ENCODE measurements at places on chromosomes 7 and 10.

GRCh38 chr7:22561321-22561811, 61.4 kb upstream of the STEAP1B start:
- no peak for DNase-seq

GRCh38 chr7:2431260-2431867, 28.0 kb downstream of the CHST12 start:
- no peak for DNase-seq

DNA sequence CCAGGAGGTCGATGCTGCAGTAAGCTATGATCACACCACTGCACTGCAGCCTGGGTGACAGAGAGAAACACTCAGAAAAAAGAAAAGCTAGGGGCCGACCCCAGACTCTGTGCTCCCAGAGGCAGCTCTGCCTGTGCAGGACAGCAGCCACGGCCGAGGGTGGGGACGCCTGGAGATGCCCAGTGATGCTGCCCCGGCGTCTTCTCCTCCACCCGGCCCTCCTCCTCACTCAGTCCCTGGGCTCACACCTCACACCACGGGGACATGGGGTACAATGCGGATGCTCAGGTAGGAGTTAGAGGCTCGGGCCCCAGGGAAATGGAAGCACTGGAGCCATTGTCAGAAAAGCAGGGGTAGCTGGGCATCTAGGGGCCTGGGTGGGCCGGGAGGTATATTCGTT, 46.3 kb upstream of the ELFN1 start:
- DNase-seq: no peak

DNA sequence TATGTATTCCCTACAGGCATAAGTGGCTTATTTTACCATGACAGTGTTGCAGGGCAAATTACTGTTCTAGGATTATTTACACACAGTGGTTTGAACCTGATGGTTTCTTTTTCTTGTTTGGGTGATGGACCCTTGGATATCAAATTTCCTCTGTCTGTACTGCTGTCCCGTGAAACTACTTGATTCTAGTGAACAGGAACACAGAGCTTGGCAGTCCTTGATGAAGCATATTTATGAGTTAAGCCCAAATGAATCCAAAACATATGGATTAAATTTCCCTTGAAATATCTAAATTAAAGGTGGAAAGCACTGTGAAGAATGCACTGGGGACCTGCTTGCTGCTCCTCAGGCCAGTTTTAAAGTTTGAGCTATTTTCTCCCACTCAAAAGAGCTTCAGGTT, 635.3 kb downstream of the INHBA start:
- no peak for DNase-seq

DNA sequence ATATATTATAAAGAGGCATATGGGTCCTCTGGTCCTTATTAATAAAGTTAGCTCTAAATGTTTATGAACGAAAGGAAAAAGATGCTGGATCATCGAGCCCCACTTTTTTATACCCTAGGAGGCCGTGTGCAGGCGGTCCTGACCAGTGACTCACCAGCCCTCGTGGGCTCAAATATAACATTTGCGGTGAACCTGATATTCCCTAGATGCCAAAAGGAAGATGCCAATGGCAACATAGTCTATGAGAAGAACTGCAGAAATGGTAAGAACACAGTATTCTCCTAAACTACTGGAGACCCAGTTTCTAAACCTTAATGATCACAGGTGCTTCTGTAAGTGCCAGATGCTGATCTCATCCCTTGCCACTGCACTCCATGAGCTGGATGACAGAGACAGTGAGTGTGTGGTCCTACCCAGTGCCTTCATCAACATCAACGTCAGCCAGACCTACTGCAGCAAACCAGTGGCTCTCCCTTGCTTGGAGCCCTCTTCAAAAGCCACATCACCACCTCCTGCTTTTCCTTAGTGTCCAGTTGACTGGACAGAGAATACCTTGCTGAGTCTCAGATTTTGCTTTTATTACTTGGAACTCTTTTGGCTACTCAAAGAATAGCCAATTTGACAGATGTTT, 7.6 kb downstream of the GPNMB start:
- no peak for DNase-seq

DNA sequence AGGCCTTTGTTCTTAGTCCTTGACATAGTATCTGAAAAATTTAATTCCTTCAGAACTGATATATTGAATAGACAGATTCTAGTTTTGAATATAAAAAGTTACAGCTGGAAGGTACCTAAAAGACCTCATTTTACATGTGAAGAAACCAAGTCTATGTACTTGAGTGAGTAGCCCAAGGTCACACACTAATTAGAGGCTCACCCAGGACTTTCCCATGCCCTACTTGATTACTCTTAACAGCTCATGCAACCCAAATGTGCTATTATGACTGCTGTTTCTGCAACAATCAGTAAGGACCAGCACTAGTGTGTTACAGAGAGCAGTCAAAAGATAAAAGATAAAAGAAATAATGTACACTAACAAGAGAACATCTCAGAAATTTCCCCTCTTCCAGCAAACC, 40.7 kb upstream of the BET1 start:
- DNase-seq: no peak

DNA sequence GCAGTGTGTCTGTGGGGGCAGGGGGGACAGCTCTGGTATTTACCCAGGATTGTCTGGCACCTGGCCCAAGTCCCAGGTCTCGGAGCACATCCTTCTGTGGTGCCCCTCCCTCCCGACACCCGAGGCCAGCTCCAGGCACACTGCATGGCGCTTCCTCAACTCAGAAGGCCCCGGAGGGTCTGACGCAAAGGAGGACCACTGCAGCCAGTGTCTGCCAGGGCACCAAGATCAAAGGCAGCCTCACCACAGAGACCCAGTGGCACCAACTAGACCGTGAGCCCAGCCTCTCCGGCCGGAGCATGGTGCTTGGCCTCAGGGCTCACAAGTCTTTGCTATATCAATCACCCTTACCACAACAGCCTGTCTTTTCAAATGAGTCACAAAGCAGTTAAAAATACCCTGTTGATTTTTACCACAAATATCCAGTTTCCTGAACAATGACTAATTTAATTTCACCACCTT, 99.3 kb upstream of the DDC start:
- no peak for DNase-seq

- DNase-seq: no peak
Observed at GRCh38 chr10:6048281-6049030, 13.7 kb downstream of the IL2RA start.

DNA sequence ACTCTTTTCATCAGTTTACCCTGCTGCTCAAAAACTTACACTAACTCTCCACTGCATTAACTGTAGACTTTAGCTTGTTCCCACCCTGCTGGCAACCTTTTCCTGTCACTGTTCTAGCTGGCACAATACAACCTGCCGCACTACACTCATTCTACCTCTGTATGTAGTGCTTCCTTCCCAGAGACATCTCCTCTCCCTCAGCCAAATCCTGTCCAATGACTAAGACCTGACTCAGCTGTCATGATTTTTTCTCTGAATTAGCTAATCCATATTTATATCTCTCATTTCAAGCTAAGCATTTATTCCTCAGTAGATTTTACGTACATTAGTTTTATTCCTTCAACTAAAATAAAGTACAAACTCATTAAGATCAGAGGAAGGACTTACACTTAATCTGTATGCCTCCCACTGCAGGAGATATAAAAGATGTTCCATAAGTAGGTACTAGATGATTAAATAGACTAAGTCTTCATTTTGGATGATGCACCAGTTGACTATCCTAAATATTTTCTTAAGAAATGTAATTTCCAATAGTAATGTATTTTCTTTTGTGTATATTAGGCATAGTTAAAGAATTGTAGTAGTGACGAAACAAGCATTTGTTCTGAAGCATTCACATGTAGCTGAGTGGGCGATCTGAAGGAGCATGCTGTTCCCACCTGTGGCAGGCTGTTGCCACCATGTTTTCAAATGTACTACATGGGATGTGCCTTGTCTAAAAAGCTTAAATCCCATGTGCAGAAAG, 189.1 kb downstream of the SKAP2 start:
- DNase-seq: no peak

GRCh38 chr7:50664937-50665336, 99.7 kb upstream of the DDC start:
- DNase-seq: no peak

DNA sequence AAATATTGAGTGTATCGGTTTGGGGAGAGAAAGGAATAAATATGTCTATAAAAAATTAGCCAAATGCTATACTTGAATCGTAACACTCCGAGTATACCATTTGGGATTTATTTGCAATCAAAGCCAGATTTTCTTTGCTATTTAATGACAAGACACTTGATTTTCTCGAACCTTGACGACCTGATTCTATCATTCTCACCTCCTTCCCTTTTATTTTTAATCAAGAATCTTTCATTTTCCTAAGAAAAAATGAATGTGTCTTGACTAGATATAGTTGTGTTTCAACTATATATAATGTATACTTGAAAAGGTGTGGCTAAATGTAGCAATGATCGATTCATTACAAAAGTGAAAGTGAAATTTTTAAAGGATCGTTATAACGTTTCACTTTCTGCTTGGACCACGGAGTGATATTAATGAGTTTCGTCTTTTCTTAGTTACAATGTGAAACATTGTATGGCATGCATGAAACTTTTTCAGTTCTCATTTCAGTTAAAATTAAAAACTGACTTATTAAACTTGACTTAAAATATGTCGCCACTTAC, 562 bp downstream of the NUB1 start:
- no peak for DNase-seq

- DNase-seq: no peak
Observed at GRCh38 chr7:131010029-131010716, 276.2 kb upstream of the KLF14 start.

DNA sequence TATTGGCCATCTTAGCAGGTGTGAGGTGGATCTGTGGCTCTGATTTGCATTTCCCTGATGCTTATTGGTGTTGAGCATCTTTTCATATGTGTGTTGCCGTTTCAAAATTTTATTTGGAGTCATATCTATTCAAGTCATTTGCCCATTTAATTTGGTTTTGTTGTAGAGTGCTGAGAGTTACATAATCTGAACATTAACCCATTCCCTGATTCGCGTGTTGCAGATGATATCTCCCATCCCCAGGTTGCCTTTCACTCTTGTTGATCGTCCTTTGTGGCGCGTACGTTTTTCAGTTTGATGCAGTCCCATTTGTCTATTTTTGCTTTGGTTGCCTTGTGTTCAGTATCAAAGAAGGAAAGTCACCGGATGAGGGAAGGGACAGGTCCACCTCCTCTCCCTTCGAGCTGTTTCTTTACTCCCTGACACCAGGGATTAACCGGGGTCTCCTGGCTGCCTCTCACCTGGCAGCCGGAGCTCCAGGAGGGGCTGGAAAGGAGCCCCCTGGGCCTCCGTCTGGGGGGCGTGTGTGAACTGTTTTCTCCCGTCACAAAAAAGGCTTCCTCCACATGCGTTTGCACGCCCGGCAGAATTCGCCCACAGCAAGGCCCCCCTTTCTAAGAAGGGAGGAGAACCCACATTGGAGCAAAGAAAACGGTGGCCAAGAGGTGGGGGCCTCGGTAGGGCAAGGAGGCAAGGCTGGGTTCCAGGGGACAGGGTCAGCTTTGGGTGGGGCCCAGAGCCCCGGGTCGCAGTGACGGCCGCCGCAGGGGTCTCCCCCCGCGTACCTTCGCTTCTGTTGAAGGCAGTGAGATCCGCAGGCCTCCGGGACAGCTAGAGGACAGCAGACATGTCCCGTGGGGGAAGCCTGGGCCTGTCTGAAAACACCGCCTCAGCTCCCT, 8.3 kb downstream of the MNX1 start:
- DNase-seq: no peak

DNA sequence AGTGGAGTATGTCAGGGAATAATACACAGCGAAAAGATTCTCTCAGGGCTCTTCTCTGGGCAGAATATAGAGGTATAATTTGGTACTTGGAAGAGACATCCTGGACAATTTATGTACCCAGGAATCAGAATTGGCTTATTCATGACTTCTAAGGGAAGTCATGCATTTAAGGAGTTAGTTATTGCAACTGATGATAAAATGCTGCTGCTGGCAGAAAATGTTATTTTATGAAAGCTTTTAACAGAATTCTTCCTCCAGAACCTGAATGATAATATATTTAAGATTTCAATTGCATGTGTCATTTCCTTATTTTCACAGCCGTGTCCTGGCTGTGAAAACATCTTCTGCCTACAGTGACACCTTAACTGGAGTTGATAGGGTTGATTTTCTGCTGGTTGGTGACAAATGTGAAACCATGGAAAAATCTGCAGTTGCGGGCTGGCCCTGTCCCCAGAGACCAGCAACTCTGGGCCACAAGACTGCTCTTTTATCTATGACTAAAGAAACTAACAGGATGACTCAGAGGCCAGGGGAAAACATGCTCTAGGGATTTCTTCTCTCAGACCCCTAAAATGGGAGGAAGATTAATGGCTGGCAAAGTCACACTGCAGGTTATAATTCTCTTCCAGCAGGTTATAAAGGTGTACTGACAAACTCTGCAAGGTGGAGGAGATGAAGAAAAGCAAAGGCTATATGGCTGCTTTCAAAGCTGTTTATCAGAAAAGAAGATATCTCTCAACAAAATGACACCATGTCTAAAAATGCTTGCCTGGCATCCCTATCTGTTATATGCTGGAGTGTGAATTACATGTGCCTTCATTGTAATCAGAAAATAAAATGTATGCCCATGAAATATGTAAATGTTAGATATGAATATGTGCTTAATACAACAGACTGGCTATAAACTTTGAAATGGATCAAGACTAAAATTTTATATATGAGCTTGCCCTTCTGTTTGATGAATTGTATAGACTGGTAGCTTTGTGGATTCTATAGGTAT, 12.1 kb upstream of the TRUB1 start:
- no peak for DNase-seq

DNA sequence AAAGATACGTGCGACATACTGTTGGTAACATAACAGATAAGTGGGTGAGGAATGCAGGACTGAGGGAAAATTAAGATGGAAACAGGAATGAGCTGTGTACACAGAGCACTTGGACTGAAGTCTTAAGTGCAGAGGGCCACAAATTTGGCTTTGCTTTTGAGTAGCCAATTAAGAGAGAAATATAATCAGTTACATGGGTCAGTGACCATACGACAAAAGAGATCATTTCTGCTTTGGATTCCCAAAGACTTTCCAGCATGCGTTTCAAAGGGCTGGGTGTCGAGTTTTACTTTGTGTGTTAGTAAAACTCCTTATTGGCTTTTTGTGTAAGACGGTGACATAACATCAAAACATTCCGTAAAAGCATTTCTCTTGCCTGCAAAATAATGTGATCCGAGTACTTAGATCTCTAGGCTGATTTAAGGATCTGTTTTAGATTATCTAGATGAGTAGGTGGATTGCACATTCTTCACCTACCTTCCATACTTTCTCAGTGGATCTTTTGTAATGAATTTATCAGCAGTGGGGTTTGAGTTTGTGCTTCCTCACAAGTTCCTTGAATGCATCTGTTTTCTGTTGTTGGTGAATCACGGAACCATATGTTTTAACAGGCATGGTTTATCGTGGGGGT, 7.5 kb downstream of the RABGEF1 start:
- DNase-seq: no peak

- no peak for DNase-seq
Observed at GRCh38 chr7:105112440-105113418, 98.7 kb downstream of the KMT2E start.

GRCh38 chr10:80187465-80188409, 17.6 kb downstream of the ANXA11 start:
- peak; percentile 90 for DNase-seq

DNA sequence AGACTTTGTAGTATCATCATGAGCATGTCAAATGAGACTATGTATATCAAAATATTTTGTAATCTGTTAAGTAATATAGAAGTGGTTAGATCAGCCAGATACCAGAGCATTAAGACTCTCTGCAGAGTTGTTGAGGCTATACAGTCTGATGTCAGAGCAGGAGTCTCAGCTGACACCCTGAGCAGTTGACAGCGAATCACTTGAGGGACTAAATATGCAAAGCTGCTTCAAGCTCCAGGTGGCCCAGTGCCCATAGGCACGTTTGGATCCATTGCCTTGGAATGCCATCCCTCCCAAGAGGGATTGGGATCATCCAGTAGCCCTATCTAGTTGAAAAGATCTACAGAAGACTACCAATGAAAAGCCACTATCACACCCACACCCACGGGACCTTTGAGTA, 210.2 kb downstream of the TAX1BP1 start:
- DNase-seq: no peak

Measured in CMK (cell line).